Stimulated activated CD8-positive, alpha-beta memory T cell treated with anti-CD3 and anti-CD28 coated beads, Interleukin-4, amount 100 ng/mL, for 1 hour (primary cell): ENCODE measurements at places on chromosomes 12 and 14.

- no peak for DNase-seq
These were observed 26.5 kb downstream of the PPP1R12A start for GRCh38 chr12:79908366-79908765.

DNA sequence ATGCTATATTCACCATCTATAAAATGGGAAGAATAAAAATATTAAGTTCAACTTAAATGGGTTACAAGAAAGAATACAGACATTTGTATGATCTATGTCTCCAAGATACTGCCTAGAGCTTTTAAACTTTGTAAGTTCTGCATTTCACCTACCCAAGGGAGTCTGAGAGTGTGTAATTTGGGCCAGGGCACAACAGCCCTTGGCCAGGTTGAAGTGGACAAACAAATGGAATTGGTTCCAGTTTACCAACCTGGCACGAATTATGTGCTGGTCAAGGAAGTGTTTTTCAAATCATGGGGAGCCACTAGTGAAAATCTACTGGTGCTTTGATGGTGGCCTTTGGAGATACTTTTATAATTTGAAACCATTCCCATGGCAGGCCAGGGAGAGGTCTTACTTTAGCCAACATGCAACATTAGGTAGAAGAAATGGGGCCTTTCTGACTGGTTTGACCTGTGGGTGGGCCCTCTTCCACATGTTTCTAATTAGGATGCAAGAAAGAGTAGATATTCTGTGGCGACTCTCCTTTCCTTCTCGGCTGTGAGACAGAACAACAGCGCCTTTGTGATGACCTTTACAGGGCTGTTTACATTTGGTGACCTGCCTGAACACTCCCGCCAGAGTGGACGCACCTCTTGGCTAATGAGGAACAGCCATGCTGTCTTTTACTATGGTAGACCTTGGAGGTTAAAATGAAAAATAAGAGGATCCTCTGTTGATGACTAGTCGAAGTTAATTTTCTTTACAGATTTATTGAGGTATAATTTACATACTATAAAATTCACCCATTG is 476.6 kb downstream of the ZFP36L1 start:
- no peak for DNase-seq

GRCh38 chr12:120994589-120995337 is 16.4 kb downstream of the HNF1A start:
- DNase-seq: no peak

- no peak for DNase-seq
These were observed 177.0 kb upstream of the PRMT8 start for GRCh38 chr12:3313675-3314663.

DNA sequence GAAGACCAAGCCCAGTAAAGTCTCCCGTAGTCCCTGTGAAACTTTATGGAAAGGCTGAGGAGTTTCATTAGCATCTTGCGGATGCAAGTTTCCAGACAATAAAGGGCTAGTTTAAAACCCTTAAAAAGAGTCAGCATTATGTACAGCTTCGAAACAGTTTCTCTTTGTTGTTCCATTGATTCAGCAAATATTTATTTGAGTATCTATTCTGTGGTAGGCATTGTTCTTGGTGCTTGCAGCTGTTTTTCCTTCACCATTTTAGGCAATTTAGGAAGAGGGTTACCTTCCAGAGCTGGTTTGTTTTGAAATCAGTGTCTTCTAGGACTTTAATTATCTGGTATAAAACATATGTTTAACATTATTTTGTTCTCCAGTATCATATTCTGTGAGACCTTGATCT is 1.5 kb downstream of the SLIRP start:
- no peak for DNase-seq
